ENCODE measurements at places on chromosomes 5 and 9.

DNA sequence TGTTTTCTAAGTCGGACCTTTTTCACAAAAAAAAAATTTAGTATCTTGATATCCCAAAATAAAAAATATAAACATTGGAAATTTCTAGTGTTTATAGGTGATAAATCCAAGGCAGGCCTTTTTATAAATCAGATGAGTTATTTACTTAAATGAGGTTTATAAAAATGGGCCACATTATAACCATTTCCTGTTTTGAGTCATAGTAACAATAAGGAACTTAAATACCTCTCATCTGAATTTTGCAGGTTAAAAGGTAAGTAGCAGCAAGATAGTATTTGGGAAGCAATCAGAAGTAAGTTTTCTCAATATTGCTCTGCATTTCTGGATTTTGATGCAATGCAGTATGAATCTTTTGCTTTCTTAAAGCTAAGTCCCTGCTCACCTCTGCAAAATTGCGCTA, 3.9 kb downstream of the SPTAN1 start:
- DNase-seq: peak; percentile 38

- DNase-seq: no peak
These were observed 172.8 kb upstream of the PANK3 start for GRCh38 chr5:168752012-168752411.

- no peak for DNase-seq
These were observed 395.2 kb upstream of the ZNF462 start for GRCh38 chr9:106467865-106468164.

DNA sequence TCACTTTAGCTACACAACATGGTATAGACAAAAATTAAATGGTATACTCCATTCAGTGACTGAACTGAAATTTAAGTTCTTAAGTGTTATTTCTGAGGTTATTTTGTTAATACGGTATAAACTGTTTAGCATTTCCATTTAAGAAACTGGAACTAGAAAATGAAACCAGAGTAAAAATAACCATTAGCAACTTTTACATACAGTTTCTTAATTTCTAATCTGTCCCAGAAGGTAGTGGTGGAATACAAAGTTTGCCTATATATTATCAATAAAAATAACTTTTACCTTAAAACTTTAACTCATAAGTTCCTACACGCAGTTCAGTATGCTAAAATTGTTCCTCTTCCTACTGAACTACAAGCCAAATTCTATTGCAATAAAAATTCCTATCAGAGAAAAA, 10.3 kb downstream of the GOLPH3 start:
- no peak for DNase-seq

GRCh38 chr5:144971108-144971850, 800.6 kb downstream of the KCTD16 start:
- DNase-seq: no peak

DNA sequence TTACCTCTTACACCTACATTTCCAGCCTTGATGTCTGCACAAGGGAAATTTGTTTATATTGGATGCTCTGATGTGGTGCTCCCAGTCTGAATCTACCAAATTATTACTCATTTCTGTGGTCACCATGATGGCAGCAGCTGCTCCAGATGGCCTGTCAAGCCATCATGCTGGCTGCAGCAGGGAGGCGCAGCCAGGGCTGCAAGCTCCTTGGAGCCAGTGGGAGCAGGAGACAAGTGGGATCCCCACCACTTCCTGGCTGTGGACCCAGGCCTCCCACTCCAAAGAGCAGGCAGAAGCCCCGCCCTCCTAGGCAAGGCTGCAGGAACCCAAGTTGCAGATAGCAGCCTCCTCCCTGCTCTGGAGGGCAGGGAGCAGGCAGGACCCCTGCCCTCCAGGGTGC, 241.1 kb upstream of the ATP10B start:
- no peak for DNase-seq
